Activated CD4-positive, alpha-beta memory T cell treated with anti-CD3 and anti-CD28 coated beads, Interleukin-2, amount 10 ng/mL, durations not matched to agents 7 days and 5 days (primary cell): ENCODE measurements at places on chromosomes 5 and 9. TPM values are rescaled to one million over a fixed set of nuclear protein-coding genes. Genes with fewer than 3 reads are reported as not detected.

DNA sequence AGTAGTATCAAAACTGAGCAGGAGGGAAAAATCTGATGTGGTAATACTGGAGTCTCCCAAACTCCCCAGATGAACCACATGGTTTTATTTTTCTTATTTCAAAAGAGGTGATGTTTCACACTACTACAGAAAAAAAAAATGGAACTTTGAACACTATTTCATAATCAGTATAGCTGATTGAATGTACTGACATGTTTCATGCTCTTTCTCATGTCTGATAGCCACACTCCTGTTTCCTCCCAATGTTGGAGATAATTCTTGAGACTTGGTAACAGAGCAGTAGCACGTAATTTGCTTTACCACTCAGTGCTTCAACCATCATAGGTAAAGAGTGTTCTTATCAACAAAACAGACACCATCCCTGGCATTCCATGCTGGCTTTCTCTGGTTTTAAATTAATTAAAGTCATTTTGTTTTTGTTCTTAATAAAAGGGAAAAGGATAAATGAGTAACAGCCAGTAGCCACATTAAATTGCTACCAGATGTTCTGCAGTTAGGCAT is 85.2 kb downstream of the MUSK start:
- DNase-seq, result no peak

BARX1 gene
- total RNA-seq, result 0.28 TPM

ST8SIA4 gene
- 69.4 TPM for total RNA-seq

LOX gene
- not detected for total RNA-seq

DNA sequence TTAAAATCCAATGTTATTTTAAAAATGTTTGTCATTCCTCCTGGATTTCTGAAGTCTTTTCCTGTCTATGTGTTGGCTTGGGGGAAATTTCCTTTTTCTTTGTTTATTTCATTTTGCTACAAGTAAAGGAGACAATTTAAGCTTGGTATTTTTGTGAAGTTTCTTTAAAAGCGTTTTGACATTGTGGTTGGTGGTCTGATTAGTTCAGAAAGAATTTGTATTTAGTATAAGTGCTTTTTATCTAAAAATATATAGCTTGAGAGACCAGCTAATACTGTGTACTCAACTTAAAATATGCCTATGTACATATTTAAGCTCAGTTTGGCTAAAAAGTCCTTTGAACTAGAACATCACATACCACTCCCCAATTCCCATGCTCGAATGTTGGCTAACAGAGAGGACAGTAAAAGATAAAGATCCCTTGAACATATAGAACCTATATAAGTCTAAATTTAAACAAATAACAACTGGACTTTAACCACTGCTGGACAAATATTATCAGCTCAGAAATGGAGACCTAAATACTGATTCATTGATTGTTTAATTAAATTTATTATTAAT is 237.6 kb downstream of the TLE4 start:
- DNase-seq, result no peak

GPX8 gene
- not detected for total RNA-seq

GRCh38 chr9:108259917-108260675 is 595.7 kb downstream of the ACTL7B start:
- no peak for DNase-seq

- no peak for DNase-seq
Measured at GRCh38 chr9:37327553-37327952, 94.9 kb upstream of the GRHPR start.

ZNF366 gene
- total RNA-seq, result not detected

DNA sequence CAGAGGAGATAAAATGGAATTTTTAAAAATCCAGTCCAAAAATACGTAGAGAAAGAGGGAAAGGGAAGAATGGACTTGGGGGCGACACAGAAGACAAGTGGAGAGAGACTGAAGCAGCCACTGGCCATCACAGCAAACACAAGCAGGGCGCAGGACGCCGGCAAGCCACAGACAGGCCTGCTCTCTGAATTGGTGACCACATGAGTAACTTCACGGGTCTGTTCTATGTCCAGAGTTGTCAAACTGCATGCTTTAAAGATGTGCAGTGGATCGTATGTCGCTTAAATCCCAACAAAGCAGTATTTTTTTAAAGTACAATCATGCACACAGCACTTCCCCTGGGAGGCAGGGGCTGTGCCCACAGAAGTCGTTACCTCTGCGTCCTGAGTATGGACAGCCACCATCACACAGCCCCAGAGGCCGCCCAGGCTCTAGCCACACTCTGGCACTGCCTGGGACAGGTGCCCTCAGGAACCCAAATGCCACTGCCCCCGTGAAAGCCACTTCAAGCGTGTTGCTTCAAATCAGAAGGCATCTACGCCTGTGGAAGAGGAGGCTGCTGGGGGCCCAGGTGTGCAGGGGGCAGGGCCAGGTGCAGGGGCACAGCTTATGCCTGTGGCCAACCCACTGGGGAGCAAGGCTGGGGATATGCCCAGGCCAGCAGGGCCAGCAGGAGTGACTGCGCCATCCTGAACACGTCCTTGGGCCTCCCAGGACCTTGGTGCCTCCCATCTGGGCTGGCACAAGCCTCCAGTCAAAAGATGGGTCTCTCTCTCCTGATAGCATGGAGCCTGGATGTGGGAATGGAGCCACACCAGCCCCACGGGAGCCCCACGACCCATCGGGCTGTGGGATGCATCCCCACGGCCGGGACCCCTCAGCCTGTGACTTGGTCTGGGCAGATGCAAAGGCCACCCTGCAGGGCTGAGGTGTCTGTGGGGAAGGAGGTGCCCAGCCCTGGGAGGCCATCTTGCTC is 5.9 kb upstream of the LRRC14B start:
- DNase-seq, result no peak

DNA sequence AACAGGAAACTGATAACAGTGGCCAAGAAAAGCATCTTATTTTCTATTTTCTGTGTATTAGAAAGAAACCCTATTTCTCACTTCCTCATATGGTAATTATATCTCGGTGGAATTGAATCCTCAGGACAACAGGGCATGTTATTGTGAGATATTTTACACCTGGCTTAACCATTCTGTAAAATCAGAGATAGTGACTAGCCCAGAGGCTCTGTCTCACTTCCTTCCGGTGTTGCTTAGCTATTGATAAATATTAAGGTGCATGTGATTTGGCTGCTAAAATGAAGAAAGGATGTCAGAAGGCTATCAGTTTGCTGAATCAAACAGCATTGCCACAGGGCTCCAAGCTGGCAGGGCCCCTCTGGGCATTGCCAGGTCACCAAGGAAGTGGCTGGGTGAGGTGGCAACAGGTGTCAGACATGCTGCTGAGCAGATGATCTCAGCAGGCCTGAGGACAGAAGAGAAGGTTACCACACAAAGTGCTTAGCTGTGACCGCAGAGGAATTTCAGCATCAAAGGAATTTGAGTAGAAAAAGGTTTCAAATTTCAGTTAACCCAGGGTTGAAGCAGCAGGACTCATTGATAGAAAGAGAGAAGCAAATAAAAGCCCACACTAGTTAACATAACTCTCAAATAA is 330.7 kb downstream of the PDE4D start:
- no peak for DNase-seq

CBY3 gene
- not detected for total RNA-seq

CDH6 gene
- total RNA-seq, result not detected

JAK2 gene
- 27.2 TPM for total RNA-seq

GFI1B gene
- total RNA-seq, result not detected

- DNase-seq, result no peak
Measured at GRCh38 chr5:74156728-74157383, 483.7 kb downstream of the ENC1 start.

CCDC183 gene
- 0.96 TPM for total RNA-seq

GRCh38 chr5:51194671-51195070 is 188.6 kb upstream of the ISL1 start:
- no peak for DNase-seq

DMRT2 gene
- total RNA-seq, result 2.9 TPM

IL13 gene
- 32.9 TPM for total RNA-seq

MUSK gene
- total RNA-seq, result not detected
